ENCODE measurements at places on chromosomes 1 and 21.

- no peak for DNase-seq
Measured at GRCh38 chr1:204157962-204158361, 6.1 kb upstream of the ETNK2 start.

GRCh38 chr1:240285540-240285939, 193.9 kb downstream of the FMN2 start:
- DNase-seq: no peak

GRCh38 chr1:228399531-228400236, 7.0 kb downstream of the TRIM11 start:
- DNase-seq: no peak

DNA sequence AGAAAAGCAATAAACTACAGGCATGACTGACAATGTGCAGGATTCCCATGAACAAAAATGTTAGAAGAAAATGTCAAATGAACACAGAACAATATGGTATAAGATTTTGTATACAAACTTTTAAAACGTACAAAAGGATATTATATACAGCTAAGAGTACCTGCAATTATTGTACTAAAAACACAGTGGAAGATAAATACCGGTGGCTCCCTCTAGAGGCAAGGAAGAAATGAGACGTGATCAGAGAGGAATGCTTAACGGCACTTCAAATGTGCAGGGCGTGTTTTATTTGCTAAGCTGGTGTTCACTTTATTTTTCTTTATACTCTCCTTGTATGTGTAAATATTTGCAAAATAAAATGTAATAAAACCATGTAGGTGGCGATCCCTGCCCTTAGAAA, 191.8 kb upstream of the SAMSN1 start:
- DNase-seq: peak; percentile 22
